ENCODE measurements at places on chromosomes 6 and 20. TPM values are rescaled to one million over a fixed set of nuclear protein-coding genes. Genes with fewer than 3 reads are reported as not detected.

ULBP1 gene
- total RNA-seq, result 11.5 TPM

GRCh38 chr6:148565930-148566663 is 180.7 kb upstream of the UST start:
- no peaks in the 10 kb centered on the region for H3K27me3 ChIP-seq
- peaks cover 19% of the 10 kb centered on the region for H3K4me1 ChIP-seq
- no peaks in the 10 kb centered on the region for H3K36me3 ChIP-seq
- no peak overlapping the region for H3K4me3 ChIP-seq
- peak overlapping the region; percentile 24 for H3K27ac ChIP-seq

TFAP2D gene
- not detected for total RNA-seq

DNA sequence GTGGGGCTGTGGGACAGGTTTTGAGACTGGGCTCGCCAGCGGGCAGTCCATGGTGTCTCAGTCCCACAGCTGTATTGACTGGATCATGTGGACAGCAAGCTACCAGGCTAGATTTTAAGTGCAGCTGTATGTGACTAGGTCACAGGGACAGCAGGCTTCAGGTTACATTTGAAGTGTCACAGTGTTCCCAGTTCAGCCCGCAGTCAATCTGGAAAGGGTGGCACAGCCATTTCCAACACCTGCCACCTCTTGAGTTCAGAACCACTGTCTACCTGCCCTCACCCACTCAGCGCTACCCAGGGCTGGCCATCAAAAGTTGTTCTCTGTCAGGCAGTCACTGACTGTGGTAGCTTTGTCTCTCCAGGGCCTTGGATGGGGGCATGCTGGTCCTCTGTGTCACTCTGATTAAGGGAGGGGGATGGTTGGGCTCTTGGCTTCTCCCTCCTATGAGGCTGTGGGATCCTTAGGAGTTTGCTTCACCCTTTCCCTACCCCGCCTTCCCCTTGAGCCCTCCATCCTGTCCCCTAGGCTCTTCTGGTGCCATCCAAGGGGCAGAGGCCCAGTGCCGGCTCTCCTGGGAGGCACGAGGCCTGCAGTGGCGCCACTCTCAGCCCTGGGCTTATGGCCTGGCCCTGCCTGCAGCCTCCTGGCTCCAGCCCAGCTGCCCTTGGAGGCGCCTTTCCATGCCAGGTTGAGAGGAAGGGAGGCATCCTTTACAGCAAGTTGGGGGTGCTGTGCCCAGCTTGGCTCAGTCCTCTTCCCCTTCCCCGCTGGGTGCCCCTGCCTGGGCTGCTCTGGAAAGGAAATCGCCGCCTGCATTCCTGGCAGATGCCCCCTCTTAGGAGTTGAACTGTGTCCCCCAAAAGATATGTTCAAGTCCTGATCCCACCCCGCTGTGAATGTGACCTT is 44.9 kb downstream of the PNLDC1 start:
- no peaks in the 10 kb centered on the region for H3K4me1 ChIP-seq
- peak; percentile 77 for DNase-seq
- H3K27me3 ChIP-seq, result no peaks in the 10 kb centered on the region
- no peak overlapping the region for H3K4me3 ChIP-seq
- no peak overlapping the region for H3K27ac ChIP-seq

DNA sequence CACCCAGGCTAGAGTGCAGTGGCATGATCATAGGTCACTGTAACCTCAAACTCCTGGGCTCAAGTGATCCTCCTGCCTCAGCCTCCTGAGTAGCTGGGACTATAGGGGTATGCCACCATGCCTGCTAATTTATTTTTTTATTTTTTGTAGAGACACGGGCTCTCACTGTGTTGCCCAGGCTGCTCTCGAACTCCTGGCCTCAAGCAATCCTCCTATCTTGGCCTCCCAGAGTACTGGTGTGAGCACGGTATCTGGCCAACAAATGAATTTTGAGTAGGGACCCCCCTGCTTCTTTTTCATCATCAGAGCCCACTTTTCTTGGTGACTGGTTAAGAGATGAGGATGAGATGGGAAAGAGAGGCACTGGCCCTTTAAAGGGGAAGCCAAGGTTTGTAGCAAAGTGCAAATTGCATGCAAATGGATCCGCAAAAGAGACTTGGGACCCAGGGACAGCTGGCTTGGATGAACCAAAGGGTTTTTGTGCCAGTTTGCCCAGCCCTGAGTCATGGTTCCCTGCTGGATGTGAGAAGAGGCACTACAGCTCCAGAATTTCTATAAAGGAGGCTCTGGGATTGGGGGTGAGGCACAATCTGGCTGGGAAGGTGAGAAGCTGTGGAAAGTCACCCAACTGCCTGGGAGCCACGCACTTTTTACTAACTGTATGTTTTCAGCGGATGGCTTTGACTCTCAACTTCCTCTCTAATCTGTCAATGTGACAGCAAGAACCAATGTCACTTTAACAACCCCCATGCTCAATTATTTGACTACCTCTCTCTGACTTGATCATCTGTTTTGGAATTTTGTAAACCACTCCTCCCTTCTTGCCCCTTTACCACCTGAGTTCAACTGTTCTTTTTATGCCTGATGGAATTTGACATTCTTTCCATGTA is 58.7 kb upstream of the RNF24 start:
- H3K27ac ChIP-seq, result no peak overlapping the region
- H3K4me1 ChIP-seq, result peaks cover 8% of the 10 kb centered on the region
- H3K36me3 ChIP-seq, result no peaks in the 10 kb centered on the region
- peaks cover 33% of the 10 kb centered on the region for H3K27me3 ChIP-seq
- no peak overlapping the region for H3K4me3 ChIP-seq

GRCh38 chr6:40754461-40755045 is 167.4 kb upstream of the LRFN2 start:
- no peak overlapping the region for H3K27ac ChIP-seq
- no peaks in the 10 kb centered on the region for H3K4me1 ChIP-seq
- H3K4me3 ChIP-seq, result no peak overlapping the region

DNA sequence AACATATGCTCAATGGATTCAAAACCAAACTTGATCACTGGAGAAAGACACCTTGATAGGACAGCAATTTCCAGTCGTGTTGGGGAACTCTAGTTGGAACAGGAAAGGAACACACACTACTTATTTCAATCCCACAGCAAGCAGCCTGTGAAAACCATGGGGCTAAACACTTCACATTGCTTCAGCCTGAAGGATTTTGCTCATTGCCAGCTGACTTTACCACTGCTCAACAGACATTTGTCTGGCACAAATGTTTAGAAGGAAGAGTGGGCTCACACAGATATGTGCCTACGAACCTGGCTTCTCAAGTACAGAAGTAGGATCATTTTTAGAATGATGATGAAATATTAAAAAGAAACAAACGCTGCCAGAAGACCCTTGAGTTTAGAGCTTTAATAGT is 598.1 kb downstream of the PHF3 start:
- no peak for DNase-seq
- H3K27me3 ChIP-seq, result peaks cover 5% of the 10 kb centered on the region
- no peaks in the 10 kb centered on the region for H3K36me3 ChIP-seq
- no peaks in the 10 kb centered on the region for H3K4me1 ChIP-seq
- H3K4me3 ChIP-seq, result no peak overlapping the region

DNA sequence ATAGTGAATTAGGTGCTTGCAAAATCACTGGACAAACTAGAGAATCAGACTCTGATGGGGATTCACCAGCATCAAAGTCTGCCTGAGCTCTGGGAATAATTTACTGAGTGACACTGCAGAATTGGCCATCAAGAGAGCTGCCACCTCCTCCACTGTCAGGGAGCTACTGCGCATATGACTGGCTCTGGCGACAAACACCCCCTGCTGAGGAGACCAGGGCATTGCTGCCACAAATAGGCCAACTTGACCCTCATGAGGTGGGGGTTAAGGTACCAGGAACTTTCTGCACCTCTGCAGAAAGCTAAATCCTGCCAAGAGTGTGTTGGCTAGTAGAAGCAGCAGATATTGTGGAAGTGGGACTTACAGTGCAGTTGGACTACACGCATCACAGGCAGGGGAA is 88.0 kb downstream of the CDS2 start:
- H3K27me3 ChIP-seq, result no peaks in the 10 kb centered on the region
- peak; percentile 53 for DNase-seq
- H3K36me3 ChIP-seq, result peaks cover 3% of the 10 kb centered on the region
- H3K4me1 ChIP-seq, result peaks cover 11% of the 10 kb centered on the region

All from osteocyte (in vitro differentiated cells).